ENCODE measurements at places on chromosomes 2 and 18.

DNA sequence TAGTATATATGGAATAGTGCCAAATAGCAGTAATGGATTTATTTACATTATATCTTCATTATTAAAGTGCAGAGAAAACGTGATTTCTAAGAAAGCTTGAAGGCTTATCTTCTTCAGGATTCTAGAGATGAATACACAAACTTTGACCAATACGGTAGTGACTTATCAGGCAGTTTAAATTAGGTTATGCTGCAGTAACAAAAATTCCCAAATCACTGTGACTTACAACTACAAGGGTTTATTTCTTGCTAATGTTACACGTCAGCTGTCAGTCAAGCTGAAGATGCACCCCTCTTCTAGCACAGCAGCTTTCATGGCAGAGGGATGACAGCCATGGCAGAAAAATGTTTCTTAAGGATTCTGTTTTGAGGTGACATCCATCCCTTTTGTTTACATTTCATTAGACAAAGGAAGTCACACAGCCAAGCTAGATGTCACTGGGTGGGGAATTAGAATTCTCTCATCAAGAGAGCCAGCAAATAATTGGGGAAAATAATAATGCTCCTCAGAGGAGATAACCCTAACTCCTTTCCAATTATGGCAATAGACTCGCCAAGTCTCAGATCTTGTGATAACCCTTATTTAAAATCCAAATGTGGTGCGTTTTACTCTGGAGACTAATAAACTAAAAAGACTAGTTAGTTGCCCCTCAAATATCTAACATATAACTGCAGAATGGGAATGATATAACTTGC, 268.3 kb upstream of the CYP26B1 start:
- no peak for DNase-seq

DNA sequence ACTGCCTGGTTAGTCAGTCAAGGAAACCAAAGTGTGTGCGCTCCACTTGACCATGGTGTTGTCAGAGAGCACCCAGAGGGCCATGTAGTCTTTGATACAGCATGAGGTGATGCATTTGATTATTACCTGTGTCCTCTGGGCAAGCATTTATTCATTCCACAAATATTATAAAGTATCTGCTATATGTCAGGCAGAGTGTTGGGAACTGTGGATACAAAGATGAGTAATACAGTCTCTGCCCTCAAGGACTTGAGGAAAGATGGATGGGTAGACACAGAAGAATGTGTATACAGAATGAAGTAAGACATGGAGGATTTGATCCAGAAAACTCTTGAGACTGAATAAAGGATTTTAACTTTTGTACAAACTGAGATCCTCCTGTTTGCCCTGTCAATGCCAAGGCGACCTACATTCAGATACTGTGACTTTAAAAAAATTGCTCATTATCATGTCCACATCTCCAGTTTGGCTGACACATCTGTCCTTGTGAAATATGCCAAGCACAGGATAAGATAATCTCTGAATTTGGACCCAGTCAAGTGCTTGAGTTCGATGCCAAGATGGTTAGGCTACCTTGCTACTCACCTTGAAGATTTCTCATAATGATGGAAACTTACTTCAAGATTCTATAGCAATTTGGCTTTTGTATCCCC, 50.8 kb downstream of the ACYP2 start:
- DNase-seq = no peak

DNA sequence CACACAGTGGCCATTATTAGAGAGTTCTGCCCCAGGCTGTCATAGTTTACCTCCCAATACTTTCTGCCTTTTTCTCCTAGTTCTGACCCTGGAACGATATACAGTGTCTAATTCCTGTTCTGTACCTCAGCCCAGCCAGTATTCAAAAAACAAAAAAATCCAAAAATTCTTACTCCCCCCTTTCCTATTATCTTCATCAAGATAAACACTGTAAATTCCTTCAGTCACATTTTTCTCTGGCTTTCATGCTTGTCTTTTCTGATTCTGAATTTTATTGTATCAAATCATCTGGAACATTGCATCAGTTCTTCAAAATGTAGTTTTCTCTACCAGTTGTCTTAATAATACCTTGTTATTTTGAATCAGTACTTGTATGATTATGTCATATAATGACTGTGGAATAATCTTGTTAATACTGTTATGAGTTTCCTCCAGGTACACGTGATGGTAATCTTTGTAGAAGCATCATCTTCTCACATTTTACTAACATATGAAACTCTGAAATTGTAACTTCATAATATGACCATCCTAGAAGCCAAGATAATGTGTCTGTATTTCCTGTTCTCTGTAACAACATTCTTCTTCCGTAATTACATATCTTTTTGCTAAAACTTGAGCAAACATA, 79.0 kb upstream of the NOSTRIN start:
- no peak for DNase-seq

DNA sequence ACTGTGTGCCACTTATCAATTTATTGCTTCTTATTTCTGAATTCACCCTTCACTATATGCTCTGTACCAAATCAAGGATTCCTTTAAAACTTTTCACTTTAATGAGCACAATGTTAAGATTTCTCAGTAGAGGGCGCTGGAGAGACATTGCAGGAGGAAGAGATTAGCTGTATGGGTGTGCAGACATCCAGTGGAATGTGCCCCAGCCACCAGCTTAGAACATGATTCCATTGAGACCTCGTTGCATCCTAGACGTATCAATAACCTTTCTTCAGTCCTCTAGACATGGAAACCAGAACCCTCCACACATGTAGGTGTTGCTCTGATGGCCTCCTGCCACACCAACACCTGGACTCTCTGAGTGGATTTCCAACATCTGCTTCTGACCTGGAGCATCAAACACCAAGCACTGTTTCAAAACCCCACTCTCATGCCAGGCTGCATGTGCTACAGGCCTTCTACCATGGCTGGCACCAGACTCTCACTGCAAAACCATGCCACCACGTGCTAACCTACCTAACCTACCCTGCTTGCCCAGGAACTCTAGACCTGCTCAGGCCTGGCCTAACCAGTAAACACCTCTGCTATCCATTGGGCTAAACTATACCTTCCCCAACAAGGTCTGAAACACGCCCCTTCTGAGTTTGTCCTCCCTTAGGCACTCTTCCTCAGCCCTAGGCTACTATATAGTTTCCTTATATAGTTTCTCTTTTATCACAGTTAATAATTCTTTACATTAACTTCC, 633.2 kb upstream of the PKDCC start:
- DNase-seq = no peak

GRCh38 chr2:158240975-158241374, 139.3 kb downstream of the UPP2 start:
- no peak for DNase-seq

DNA sequence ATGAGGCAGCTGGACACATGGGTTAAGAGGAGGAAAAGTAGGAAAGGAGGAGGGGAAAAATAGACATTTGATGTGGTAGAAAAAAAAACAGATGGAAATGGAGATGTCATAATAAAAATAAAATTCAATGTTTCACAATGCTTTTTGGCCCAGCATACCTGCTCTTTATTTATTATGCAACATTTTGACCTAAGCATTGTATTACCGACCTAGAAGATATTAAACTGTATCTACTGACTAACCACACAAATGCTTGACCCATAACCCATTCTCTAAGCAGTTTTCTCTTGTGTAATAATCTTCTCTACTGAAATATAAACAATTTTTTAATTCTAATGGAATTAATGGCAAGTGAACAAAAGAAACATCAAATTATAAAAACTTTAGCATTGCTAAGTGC, 362.3 kb downstream of the FBXO15 start:
- DNase-seq = no peak
